ENCODE measurements at places on chromosomes 16 and 17. TPM values are rescaled to one million over a fixed set of nuclear protein-coding genes. Genes with fewer than 3 reads are reported as not detected.
A peak's percentile ranks its signal among the peaks of the same experiment; 100 is the strongest.

- DNase-seq = no peak
These were observed 415.0 kb upstream of the XYLT1 start for GRCh38 chr16:17885659-17886207.

GRCh38 chr16:9203956-9204355 is 112.5 kb downstream of the HAPSTR1 start:
- DNase-seq = no peak

DNA sequence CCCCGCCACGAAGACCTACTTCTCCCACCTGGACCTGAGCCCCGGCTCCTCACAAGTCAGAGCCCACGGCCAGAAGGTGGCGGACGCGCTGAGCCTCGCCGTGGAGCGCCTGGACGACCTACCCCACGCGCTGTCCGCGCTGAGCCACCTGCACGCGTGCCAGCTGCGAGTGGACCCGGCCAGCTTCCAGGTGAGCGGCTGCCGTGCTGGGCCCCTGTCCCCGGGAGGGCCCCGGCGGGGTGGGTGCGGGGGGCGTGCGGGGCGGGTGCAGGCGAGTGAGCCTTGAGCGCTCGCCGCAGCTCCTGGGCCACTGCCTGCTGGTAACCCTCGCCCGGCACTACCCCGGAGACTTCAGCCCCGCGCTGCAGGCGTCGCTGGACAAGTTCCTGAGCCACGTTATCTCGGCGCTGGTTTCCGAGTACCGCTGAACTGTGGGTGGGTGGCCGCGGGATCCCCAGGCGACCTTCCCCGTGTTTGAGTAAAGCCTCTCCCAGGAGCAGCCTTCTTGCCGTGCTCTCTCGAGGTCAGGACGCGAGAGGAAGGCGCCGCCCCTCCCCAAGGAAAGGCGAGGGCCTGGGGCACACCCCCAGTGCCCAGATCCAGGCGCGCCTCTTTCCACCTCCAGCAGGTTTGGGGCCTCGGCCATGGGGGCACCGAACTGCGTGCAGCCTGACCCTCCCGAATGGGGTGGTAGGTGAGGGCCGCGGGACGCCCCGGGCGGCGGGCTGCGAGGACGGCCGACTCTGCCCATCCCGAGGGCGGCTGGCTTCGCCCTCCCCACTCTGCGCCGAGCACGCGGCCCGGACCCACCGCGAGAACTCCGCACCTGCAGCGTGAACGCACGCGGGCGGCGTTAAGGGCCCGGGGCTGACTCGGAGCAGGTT is 664 bp downstream of the HBQ1 start:
- peak; percentile 72 for DNase-seq

- DNase-seq = no peak
These were observed 4.9 kb downstream of the MYH1 start for GRCh38 chr17:10513299-10514067.

- peak; percentile 41 for DNase-seq
These were observed at the start of gene ANKRD13B for GRCh38 chr17:29592850-29593551. Gene ANKRD13B, plus strand, starts transcription at chr17:29593132. Its CDS starts 490 bp downstream, at chr17:29593622.

DNA sequence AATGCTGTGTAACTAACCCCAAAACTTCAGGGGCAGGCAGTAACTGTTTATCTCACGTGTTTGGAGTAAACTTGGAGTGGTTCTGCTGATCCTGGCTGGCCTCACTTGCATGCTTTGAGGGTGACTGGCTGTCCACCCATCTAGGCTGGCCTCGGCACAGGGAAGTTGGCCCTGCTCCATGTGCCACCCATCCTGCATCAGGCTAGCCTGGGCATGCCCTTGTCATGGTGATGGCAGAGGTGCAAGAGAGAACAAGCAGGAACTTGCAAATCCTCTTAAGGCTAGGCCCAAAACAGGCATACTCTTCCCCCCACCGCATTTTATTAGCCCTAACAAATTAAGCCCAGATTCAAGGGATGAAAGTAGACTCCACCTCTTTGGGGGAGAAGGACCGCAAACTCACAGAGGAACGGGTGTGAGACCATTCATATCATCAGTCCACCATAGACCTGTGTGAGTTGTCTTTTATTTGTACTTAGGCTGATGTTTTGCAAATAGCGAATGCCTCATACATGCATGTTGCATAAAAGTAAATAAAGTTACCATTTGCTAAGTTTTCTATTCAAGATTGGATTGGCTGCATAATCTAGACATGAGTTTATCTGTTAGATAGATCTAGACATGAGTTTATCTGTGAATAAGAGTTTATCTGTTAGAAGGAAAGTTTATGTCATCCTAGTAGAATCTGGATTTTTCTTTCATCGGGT is 221.0 kb downstream of the CCDC182 start:
- peak; percentile 91 for DNase-seq

DNA sequence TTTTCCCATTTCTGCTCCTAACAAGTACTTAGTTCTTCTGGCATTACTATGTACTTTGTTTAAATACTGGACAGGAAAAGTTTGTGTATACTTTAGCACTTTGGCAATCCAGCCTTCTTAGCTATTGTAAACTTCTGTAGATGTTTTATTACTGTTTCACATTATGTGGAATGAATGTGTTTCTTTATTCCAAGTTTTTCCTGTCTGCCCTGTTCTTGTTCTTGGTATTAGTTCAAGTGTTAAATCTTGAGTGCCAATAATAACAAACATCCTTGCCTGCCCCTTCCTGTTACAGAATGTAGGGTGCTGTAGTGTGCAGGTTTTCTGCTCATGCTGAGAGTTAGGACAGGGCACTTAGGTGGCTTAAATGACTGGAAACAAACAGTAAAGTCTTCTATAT is 7.3 kb upstream of the CAPNS2 start:
- no peak for DNase-seq

- no peak for DNase-seq
These were observed 18.9 kb downstream of the ARSG start for GRCh38 chr17:68310152-68310551.

DNA sequence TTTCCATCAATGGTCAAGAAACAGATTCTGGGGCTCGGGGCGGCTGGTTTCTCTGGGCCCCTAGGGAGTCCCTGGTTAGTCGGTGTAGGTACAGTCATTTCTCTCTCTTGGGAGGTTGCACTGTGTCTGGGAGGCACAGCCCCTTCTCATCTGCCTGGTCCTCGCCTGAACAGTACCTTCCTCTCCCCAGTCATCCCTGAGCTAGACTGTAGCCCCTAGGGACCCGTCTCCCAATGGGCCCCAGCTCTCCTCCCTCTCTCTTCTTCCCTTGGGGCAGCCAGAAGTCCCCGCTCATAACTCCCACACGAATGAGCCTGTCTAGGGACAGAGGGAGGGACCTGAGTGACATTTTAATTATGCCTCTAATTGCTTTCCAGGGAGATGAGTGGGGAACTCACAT is 20.2 kb upstream of the CPSF4L start:
- DNase-seq = no peak

DNA sequence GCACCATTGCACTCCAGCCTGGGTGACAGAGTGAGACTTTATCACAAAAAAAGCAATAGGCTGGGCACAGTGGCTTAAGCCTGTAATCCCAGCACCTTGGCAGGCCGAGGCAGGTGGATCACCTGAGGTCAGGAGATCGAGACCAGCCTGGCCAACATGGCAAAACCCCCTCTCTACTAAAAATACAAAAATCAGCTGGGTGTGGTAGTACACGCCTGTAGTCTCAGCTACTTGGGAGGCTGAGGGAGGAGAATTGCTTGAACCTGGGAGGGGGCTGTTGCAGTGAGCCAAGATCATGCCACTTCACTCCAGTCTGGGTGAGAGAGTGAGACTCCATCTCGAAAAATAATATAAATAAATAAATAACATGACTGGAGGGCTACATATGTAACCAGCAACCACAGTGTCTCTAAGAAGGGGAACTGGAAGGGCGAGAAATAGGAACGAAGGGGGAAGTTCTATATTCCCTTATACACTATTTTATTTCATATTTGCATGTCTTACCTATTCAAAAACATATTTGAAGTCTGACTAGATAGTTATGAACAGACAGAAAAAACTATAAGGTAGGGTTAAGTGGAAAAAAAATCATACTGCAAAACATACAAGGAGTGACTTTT is 25.9 kb downstream of the MYH11 start:
- no peak for DNase-seq

GRCh38 chr17:79280866-79281572 is 206.4 kb downstream of the ENGASE start:
- no peak for DNase-seq

GRCh38 chr16:68479271-68479670 is 31.0 kb upstream of the SMPD3 start:
- no peak for DNase-seq

GRCh38 chr16:57233944-57234706 is 10.9 kb upstream of the ARL2BP start:
- DNase-seq = no peak

- no peak for DNase-seq
These were observed 29.2 kb upstream of the WFIKKN2 start for GRCh38 chr17:50806141-50806643.

GRCh38 chr17:5500589-5501391 is 14.4 kb downstream of the MIS12 start:
- peak; percentile 62 for DNase-seq

DNA sequence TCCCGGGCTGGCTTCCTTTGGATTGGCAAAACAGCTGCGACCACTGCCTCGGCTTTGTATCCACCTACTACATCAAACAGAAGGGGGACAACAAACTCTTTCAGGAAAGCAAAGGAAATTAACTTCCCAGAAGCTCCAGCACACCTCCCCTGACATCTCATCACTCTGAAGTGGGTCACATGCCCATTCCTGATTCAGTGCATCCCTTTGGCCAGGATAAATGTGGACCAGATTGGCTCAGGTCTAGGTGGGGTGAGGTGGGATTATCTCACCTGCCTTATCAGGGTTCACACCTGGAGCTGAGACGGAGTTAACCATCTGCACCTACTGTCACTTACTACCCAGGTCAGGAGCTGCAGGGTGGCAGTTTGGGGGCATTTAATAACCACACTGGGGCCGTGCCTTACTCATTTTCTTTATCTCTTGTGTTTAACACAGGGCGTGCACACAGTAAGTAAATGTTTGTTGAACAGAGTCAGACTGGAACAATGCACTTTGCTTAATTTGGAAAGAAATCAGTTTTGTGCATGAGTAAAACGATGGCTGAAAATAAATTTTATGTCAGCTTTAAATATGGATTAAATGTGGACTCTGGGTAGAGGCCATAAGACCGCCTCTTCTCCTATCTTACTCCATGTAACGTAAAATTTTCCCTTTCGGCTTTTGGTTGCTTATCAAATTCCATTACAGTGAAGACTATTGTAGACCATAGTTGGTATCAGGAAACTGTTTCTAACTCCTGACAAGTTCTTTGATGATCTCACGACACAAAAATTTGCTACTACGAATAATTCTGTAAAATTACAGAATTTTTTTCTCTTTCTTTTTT is 36.0 kb downstream of the IQCK start:
- no peak for DNase-seq

DNA sequence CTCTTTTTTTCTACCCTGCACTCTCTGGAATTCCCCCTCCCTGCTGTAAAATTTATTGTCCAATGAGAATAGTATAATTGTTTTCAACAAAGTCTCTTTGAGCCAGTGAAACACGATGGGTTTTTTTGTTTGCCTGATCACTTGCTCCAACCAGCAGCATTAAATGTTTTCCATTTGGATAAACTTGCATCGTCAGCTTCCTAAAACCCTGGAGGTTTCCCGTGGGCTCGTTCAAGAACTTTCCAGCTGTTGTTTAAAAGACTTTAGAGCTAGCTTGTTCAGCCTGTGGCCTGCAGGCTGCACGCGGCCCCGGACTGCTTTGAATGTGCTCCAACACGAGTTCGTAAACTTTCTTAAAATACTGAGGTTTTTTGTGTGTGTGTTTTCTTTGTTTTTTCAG is 14.9 kb downstream of the NAGPA start:
- DNase-seq = no peak

- no peak for DNase-seq
These were observed 10.4 kb downstream of the COG1 start for GRCh38 chr17:73203135-73203787.

DNA sequence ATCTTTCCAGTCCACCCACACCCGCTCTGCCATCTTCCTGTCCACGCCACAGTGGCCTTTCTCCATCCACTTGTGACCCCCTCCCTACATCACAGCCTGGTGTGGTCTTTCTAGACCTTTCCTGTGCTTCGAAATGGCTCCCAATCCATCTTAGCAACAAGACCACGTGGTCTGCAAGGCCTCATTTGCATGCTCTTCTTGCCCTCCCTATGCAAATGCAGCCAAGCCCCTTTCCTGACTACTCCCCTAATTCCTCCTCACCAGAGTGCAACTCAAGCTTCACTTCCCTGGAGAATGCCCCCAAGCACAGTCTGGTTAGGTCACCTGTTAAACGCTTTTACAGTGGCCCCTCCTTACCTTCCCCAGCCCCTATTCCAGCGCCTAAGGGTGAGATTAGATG is 6.1 kb downstream of the PPP1R9B start:
- DNase-seq = no peak

DNA sequence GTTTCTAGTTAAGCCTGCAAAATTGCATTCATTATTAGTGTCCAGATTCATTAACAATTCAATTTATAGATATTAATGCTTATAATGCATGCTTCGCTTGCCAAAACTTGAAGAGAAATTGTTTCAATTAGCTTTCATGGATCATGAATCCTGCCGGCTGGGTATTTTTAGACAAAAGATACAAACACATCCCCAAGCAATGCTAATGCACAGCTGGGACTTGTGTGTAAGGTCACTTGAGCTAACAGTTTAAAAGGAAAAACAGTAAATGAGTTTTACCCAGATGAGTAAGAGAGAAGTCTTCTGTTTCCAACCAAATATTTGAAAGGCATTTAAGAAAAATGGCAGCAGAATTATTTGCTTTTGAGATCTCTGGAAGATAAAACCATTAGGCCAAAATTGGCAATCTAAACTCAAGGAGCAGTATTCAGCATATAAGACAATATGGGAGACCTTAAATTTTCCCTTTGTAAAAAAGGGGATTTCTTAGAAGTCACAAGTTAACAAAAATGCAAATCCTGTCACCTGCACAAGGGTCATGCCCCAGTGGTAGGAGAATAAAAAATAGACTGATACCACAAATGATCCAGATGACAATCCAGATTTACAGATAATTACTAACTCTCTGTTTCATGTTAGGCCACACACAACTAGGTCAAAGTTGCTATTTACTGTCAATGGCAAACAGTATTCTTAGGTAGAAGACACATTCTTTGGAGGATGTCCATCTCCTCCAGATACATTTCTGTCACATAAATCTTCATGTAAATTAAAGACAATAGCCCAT is 418.4 kb upstream of the PMFBP1 start:
- no peak for DNase-seq

The SLC38A8 gene
- total RNA-seq = not detected

The TBC1D3C gene
- total RNA-seq = not detected

The KRTAP1-1 gene
- not detected for total RNA-seq

The DEXI gene
- 71.5 TPM for total RNA-seq

The IGF2BP1 gene
- 1.2 TPM for total RNA-seq

The STX1B gene
- not detected for total RNA-seq

The CCL16 gene
- total RNA-seq = not detected

The EFCAB13 gene
- total RNA-seq = 5.9 TPM

The OR3A2 gene
- not detected for total RNA-seq

The OR3A1 gene
- not detected for total RNA-seq

The NPIPA5 gene
- total RNA-seq = not detected

The KRT33A gene
- total RNA-seq = not detected

The TEDC2 gene
- 37.3 TPM for total RNA-seq

The PMFBP1 gene
- 3.4 TPM for total RNA-seq

The KRTAP4-1 gene
- not detected for total RNA-seq

The TP53TG3C gene
- not detected for total RNA-seq

The NAGS gene
- total RNA-seq = 1.5 TPM

The SALL1 gene
- 5.6 TPM for total RNA-seq

The KRTAP3-1 gene
- total RNA-seq = not detected
